ENCODE measurements at places on chromosomes 1 and 21. TPM values are rescaled to one million over a fixed set of nuclear protein-coding genes. Genes with fewer than 3 reads are reported as not detected.

DNA sequence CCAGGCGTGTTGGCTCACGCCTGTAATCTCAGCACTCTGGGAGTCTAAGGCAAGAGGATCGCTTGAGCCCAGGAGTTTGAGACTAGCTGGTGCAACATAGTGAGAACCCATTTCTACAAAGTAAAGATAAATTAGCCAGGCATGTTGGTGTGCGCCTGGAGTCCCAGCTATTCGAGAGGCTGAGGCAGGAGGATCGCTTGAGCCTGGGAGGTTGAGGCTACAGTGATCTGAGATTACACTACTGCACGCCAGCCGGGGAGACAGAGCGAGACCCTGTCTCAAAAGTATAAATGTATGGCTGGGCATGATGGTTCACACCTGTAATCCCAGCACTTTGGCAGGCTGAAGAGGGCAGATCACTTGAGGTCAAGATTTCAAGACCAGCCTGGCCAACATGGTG, 51.5 kb upstream of the LBR start:
- H3K4me1 ChIP-seq: peaks cover 44% of the 10 kb centered on the region
- no peaks in the 10 kb centered on the region for H3K27me3 ChIP-seq
- H3K36me3 ChIP-seq: no peaks in the 10 kb centered on the region
- no peak overlapping the region for H3K4me3 ChIP-seq

GRCh38 chr21:40151611-40152010, 284.4 kb downstream of the PCP4 start:
- no peak overlapping the region for H3K27ac ChIP-seq
- no peak for DNase-seq
- no peak overlapping the region for H3K4me3 ChIP-seq
- H3K27me3 ChIP-seq: no peaks in the 10 kb centered on the region

- H3K4me1 ChIP-seq: no peaks in the 10 kb centered on the region
- H3K27ac ChIP-seq: no peak overlapping the region
- no peak overlapping the region for H3K4me3 ChIP-seq
- H3K36me3 ChIP-seq: no peaks in the 10 kb centered on the region
- H3K27me3 ChIP-seq: no peaks in the 10 kb centered on the region
These were observed 54.2 kb upstream of the ADAMTS5 start for GRCh38 chr21:27021046-27021445.

DNA sequence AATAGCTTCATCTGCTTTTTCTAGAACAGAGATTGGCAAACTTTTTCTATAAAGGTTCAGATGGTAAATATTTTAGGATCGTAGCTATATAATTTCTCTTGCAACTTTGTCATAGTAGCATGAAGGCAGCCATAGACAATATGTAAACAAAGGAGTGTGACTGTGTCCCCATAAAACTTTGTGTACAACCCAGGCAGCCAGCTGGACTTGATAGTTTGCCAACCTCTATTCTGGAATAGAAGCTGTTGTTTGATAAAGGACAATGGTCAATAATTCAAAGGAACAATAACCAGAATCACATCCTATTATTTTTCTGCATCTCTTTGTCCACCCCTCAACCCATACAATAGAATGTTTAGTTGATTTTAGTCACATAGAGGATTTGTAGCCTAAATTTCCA, 286.7 kb downstream of the LMX1A start:
- H3K36me3 ChIP-seq: no peaks in the 10 kb centered on the region
- H3K4me3 ChIP-seq: no peak overlapping the region
- no peaks in the 10 kb centered on the region for H3K4me1 ChIP-seq
- no peak for DNase-seq
- no peak overlapping the region for H3K27ac ChIP-seq

OR14A16 gene
- not detected for total RNA-seq

ANKRD65 gene
- 8.1 TPM for total RNA-seq

Measured in esophagus muscularis mucosa (tissue), 4 donors.